ENCODE measurements at places on chromosomes 1 and 21.

GRCh38 chr1:207172885-207173284, 68.9 kb downstream of the C4BPA start:
- no peak for DNase-seq

DNA sequence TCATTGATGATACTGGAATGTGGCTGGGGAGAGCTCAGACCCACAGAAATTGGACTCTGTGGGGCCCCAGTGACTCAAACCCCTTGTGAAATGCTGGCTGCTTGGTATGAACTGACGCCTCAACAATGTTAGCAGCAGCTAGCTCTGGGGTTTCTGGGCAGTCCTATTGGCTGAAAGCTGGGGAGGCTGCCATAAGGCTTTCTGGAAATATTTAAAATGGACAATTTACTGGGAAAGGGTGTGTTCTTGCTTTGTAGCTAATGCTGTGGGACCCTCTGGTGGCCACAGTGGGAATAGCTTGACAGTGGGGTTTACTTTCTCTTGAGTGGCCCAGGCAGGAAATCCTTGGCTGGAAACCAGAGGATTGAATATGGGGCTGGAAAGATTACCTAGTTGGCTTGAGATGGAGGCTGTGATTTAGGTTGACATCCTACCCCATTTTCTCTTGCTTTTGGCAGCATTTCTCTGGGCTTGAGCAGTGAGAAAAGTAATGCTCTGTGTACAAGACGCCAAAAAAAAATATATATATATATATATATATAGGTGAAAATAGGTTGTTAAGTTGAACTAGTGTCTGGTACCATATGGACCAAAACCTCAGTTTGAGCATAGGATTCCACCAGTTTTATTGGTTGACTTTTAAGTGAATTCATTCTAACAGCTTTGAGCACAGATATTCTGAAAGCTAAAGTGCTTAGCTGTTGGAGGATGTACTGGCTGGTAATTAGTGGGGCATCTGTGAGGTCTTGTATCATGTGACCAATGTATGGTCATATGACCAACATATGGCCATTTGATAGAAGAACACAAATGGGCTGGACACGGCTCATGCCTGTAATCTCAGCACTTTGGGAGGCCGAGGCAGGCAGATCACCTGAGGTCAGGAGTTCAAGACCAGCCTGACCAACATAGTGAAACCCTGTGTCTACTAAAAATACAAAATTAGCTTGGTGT, 8.2 kb upstream of the S100A10 start:
- peak; percentile 87 for DNase-seq

DNA sequence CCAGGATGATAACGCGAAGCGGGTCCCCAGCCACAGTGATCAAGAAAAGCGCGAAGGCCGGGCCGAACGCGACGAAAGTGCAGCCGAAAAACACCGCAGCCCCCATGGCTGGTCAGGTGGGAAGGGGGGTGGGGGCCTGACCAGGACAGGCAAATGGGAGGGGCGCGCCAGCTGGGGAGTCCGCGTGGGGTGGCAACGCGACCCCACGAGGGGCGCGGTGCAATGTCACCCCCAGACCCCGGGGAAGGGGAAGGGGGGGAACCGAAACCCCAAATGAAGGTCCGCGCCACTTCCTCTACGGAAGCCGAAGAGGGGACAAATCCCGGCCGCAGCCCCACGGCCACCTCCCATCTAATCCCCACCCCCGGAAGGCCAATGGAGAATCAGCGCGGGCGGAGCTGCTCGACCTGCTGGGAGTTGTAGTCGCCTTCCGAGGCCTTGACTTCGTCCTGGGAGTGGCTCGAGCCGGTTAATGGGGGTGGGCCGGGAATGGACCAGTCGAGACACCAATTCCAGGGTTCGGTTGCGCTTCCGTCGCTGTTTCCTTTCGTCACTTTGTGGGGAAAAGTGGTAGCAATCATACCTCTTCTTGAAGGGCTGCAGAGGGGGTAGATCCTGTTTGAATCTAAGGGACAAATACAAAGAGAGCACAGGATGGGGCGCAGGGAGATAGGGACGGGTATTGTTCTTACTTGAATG, at the start of gene APH1A:
Gene APH1A, minus strand, starts transcription at position 312 of the 699 bp plus-strand sequence. Its CDS starts 206 bp downstream, at position 106.
- peak; percentile 99 for DNase-seq

DNA sequence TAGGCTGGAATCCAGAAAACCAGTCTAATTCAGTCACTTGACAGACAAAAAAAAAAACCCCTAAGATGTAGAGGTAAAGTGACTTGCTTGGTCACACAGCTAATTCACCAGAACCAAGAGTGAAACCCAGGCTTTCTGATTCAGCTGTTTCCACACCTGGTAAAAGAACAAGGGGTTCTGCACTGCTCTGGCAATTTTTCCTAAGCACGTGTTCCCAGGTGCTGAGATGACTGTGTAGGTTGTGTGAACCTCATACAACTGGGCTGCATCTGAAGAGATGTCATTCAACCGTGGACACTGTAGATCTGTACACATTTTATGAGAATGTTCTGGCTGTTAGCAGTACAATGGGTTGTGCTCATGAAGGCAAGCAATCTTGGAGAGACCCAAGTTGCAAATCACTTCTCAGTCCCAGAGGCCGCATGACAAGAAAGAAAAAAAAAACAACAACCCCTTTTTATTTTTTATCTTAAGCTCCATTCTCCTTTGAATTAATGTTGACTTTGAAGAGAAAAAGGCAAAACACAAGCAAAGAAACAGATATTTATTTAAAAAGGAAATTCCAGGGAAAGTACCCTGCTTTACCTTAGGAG, 95.4 kb downstream of the INTS7 start:
- DNase-seq: no peak

Measured in Karpas-422 (cell line).